ENCODE measurements at places on chromosomes 5 and 9.

DNA sequence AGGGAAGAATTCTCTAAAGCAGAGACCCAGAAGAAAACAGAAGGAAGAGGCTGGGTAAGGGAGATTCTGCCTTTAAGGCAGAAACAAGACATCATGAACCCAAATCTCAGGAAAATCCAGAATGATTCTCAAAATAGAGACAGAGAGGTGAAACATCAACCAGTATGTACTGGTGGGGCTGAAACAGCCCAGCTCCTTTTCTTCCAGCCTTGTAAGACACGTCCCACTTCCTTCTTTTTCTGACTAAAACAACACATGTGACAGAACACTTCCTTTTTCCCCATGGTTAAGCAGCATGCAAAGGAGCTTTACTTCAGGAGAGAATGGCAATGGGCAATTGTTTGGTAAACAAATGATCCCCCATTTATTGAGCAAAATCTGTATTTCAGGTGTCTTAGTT lies 230.8 kb upstream of the NR4A3 start:
- DNase-seq, result no peak

- DNase-seq, result no peak
These were observed 2149.4 kb upstream of the ACO1 start for GRCh38 chr9:30235068-30235467.

- no peak for DNase-seq
These were observed 8.9 kb upstream of the AMACR start for GRCh38 chr5:34016750-34017149.

GRCh38 chr9:98698856-98699255 lies 9.9 kb downstream of the GABBR2 start:
- no peak for DNase-seq
